ENCODE measurements at places on chromosomes 11 and 22. TPM values are rescaled to one million over a fixed set of nuclear protein-coding genes. Genes with fewer than 3 reads are reported as not detected.

The TAGLN gene
- 823 TPM for total RNA-seq

The PLAAT3 gene
- total RNA-seq: 12.2 TPM

The ANKRD42 gene
- 6.9 TPM for total RNA-seq

The FGF4 gene
- total RNA-seq: not detected

The PDGFB gene
- 5.1 TPM for total RNA-seq

The POTEH gene
- not detected for total RNA-seq

The OR4A16 gene
- total RNA-seq: not detected

The CRACR2B gene
- 2.9 TPM for total RNA-seq

The EHF gene
- not detected for total RNA-seq

The MMP8 gene
- not detected for total RNA-seq
